MCF 10A (cell line): ENCODE measurements at places on chromosomes 7 and 10. TPM values are rescaled to one million over a fixed set of nuclear protein-coding genes. Genes with fewer than 3 reads are reported as not detected.

- DNase-seq: no peak
- H3K27me3 ChIP-seq: no peaks in the 10 kb centered on the region
Observed at GRCh38 chr10:126114884-126115555, 218.7 kb downstream of the FANK1 start.

FKBP6 gene
- total RNA-seq: not detected in 2 replicates

DNA sequence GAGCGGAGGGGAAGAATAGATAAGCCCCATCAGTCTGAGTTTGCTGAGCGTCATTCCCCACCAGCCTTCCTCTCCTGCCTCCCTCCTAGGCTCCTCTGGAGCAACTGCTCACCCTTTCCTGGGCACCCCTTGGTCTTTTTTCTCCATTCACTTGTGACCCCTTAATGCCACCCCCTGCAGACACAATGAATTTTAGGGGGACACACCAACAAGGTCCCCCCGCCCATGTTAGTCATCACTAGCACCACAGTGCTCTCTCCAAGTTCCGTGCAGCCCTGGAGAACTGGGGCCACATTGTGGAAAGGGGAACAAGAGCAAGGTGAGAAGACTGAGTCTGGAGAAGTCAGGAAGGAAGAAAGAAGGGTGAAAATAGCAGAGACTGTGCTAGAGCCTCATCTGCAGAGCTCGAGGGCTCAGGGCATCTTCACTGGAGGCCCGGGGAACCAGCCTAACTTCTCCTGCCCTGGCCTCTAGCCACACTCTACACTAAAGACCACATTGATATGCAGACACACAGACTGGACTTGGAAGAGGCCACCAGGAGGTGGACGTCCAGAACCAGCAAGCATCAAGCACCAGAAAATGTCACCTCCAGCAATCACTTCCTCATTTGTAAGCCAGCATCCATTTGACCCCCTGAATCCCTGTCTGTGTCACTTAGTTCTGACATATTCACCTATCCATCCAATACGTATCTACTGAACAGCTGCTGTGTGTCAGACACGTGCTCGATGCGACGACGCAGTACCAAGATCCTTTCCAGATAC is 17.5 kb downstream of the RGR start:
- H3K27ac ChIP-seq: no peak overlapping the region
- no peaks in the 10 kb centered on the region for H3K4me1 ChIP-seq
- H3K4me3 ChIP-seq: no peak overlapping the region

DNA sequence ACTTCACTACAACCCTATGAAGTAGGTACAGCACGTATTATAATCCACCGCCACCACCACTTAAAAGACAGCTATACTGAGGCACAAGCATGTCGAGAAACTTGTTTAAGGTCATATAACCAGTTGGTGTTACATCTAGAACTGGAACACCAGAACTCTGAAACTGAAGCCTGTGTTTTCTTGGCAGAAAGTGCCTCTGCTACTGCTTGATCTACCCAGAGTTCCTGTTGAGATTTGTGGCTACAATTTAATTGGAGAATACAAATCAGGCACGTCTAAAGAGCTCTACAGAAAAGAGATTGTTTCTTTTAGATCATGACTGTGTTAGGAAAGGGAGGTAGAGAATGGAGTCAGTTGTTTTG is 4.3 kb upstream of the ADD3 start:
- no peak for DNase-seq
- no peaks in the 10 kb centered on the region for H3K4me1 ChIP-seq
- H3K27ac ChIP-seq: no peak overlapping the region
- no peaks in the 10 kb centered on the region for H3K27me3 ChIP-seq
- H3K36me3 ChIP-seq: no peaks in the 10 kb centered on the region
- no peak overlapping the region for H3K4me3 ChIP-seq

- H3K36me3 ChIP-seq: no peaks in the 10 kb centered on the region
- no peaks in the 10 kb centered on the region for H3K27me3 ChIP-seq
- no peaks in the 10 kb centered on the region for H3K4me1 ChIP-seq
- no peak for DNase-seq
- H3K4me3 ChIP-seq: no peak overlapping the region
Observed at GRCh38 chr7:2503056-2503941, 16.3 kb upstream of the LFNG start.

CFAP70 gene
- 1.5 and 2.9 TPM in 2 replicates for total RNA-seq

SPDYE9 gene
- not detected in 2 replicates for total RNA-seq
